ENCODE measurements at places on chromosomes 12 and 14.
A peak's percentile ranks its signal among the peaks of the same experiment; 100 is the strongest.

- no peak for DNase-seq
These were observed 32.3 kb upstream of the EAPP start for GRCh38 chr14:34571771-34572170.

GRCh38 chr12:106247674-106248311 lies at the start of gene CKAP4:
Gene CKAP4, minus strand, starts transcription at chr12:106248020. Its CDS starts 169 bp downstream, at chr12:106247851.
- peak; percentile 44 for DNase-seq

DNA sequence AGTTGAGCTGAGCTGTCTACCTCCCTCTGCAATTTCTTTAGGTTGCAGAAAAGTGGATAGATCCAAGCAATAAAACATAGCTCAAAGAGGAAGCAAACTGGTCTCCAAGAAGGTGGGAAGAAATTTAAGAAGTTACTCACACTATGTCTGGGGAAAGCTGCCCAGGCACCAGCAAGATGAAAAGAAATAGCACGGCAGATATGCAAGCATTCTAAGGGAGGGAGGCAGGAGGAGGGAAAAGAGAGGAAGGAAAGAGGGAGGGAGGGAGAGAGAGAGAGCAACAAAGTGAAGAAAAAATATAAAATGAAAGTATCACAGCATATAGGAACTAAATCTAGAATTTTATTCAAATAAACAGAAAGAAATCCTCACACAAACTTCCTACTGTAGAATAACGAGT lies 240.7 kb downstream of the APAF1 start:
- no peak for DNase-seq

DNA sequence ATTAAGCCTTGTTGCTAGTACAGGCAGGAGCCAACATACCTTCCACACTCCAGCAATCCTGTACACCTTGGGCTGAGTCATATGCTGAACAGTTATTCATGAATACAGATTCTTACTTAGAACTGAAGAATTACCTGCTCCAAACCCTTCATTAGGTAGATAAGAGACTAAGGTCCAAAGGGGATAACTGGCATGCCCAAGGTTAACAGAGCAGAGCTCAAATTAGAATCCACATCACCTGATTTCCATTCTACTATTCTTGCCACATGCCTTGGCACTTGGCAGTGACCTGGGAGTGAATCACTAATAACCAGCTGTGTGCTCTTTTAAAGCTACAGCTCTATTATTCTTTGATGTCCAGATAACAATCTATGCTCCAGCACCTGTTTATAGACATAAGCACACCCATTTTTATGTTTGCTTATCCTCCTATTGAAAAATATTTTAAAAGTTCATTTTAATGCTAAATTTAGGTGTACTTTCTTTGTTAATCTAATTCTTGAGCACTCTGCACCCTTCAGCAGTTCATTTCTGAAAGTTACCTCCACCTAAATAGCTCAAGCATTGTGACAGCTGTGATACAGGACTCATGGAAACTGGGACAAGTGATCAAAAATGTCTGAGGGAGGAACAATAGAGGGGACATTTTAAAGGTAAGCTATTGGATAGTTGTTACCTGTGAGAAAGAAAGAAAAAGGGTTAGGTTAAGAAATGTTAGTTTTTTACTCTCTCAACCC lies 19.4 kb downstream of the LPCAT3 start:
- no peak for DNase-seq

DNA sequence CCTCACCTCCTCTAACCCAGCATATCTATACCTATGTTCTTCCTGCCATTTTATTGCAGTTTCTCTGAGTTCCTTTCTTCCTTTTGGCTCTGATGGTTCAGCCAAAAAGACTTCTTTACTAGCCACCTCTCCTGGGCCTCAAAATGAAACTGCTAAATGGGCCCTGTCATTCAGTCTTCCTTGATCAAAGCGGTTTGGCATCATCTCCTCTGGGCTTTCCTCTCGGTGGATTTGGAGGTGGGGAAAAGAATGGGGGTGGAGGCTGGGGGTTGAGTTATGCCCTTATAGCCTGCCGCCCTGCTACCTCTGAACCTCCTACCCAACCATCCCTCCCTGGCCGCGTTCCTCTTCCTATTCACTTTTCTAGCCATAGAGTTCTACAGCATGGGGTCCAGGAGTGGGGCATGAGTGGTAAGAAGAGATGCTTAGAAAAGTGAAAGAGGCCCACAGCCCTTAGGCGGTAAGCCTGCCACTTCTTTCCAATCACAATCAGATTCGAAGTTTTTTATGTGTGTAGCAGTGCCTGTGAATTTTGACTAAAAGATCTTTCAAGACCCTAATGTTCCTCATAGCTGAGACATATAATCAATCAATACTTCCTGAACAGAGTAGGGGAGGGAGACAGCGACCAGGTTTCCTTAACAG lies 2.5 kb downstream of the AJUBA start:
- DNase-seq = no peak

GRCh38 chr12:112153181-112153892 lies 28.0 kb downstream of the TRAFD1 start:
- no peak for DNase-seq

GRCh38 chr14:101192661-101193000 lies 289.1 kb upstream of the RTL1 start:
- DNase-seq = no peak

DNA sequence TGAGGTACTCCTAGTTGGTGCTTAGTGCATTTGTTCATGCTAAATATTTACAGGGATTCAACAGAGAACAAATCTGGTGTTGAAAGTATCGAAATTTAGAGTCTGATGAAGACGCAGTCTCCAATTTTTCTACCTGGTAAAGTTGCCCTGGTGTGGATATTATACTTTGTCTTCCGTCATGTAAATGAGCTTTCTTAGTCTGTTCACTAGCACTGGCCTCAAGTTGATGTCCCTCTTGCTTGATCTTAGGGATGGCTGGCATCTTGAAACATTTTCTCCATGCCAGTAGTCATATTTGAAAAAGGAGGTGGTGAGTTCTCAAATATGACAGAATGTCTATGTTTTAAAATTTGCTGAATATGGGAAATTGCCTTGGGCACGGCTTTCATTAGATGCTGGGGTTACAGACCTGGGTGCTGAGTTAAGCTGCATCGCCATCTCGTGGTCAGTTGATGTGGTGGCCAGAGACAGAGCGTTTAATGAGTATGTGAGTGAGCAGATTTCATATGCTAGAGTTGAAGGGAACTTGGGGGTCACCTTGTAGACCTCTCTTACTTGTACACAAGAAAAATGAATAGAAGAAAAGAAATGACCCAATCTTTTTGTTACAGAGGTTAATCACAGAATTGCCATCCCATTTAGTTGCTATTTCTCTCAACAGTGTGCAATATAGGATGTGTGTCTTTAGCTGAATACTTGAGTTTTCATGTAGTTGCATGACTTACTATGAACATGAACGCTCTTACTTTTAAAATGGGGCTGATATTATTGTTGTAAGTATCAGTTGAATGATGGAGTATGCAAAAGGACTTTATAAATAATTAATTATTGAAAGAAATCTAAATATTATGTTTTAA lies 172.8 kb upstream of the DCN start:
- peak; percentile 40 for DNase-seq

GRCh38 chr12:133120385-133121191 lies 9.5 kb downstream of the ZNF891 start:
- no peak for DNase-seq

DNA sequence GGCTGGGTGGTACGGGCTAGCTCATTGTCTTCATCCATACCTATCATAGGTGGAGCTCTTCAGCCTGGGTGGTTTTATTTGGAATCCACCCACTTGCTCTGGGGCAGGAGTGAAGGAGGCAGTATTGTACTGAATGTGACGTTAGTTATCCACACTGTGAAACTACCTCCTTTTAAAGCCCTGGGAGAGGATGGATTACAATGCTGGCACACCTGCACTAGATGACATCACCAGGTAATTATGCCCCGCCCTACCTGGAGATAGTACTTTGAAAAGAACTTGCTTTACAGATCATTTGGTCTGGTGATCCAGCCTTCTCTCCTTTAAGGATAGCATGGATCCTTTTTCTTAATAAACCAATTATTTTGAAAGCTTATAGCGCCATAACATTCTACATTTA lies 78.0 kb downstream of the B4GALNT3 start:
- no peak for DNase-seq

- DNase-seq = no peak
These were observed 5.4 kb upstream of the KRT2 start for GRCh38 chr12:52657250-52657902.

DNA sequence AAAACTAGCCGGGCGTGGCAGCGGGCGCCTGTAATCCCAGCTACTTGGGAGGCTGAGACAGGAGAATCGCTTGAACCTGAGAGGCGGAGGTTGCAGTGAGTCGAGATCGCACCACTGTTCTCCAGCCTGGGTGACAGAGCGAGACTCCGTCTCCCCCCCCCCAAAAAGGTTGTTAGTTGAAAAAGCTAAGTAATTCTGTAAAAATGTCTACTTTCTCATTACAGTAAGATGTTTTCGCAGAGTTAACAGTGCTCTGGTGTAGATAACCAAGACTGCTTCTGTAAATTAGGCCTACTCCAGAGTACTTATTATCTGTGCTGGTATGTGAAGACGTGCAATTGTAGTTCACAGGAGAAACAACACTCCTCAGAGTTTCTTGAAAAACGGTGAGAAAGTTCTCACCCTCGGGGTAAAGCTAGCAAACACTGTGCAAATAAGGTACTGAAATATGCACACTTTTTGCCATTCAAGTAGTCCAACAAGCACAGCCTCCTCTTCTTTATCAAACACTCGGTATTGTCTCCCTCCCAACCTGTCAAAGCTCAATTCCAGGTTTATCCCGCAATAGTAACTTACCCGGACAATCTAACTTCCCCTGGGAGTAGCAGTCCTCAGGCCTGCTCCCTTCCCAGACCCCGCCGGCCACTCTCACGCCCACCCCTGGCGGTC lies 974 bp downstream of the BTBD7 start:
- no peak for DNase-seq
